Stimulated activated CD8-positive, alpha-beta memory T cell treated with anti-CD3 and anti-CD28 coated beads, Interleukin-4, amount 100 ng/mL, for 1 hour (primary cell): ENCODE measurements at places on chromosomes 7 and 10.

DNA sequence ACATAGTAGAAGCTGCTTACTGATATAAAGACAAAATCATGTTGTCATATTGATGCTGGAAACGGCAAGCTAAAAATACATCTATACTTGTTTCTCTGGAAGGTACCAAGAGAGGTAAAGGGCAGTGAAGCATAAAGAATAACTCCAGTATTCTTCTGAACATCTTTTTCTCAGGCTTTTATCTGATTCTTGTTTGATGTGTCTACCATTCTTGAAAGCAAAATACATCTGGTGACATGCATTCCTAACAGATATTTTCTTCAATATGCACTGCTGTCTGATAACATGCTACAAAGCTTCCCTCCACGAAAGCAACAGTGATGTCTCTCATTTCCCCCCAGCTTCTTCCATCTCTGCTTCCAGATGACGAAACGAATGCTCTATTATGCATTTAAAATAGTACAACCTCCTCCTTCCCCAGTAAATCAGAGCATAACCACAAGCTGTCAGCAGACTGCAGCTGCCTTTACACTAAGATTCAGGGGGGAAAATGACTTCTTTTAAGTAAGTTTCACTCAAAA lies 100.8 kb downstream of the ARHGAP21 start:
- DNase-seq, result no peak

DNA sequence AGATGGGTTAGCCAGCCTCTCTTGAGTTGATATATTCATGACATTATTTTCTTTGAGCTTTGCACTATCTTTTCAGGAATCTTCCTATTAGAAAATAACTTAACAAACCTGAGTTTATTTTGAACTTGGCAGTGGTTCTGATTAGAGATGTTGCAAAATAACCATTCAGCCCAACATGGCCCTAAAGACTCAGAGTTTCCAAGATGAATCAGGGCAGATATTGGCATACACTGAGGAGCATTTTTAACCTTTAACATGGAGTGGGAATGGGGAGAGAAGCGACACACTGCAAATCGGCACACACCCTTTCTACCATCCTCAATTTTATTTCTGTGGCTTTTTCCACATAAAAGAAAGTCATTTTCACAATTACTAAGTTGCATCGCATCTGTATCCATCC lies 190.8 kb downstream of the TRIL start:
- no peak for DNase-seq

DNA sequence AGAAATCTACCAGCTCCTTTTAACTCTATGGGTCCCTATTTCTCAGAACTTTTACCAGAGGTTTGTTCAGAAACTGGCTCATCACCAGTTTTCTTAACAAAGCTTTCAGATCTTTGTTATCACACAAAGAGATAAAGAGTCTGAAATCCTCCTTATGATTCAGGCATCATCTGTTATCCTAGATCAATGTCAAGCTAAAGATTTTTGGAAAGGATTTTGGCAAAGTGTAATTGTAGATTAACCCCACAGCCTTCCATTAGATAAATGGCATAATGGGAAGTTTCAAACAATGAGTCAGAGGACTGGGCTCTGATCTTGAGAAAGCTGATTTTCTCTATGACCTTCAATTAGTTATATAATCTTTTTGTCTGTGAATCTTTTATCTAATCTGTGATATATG lies 192.2 kb downstream of the NXPH1 start:
- no peak for DNase-seq

GRCh38 chr7:86326847-86327246 lies 316.9 kb upstream of the GRM3 start:
- no peak for DNase-seq

DNA sequence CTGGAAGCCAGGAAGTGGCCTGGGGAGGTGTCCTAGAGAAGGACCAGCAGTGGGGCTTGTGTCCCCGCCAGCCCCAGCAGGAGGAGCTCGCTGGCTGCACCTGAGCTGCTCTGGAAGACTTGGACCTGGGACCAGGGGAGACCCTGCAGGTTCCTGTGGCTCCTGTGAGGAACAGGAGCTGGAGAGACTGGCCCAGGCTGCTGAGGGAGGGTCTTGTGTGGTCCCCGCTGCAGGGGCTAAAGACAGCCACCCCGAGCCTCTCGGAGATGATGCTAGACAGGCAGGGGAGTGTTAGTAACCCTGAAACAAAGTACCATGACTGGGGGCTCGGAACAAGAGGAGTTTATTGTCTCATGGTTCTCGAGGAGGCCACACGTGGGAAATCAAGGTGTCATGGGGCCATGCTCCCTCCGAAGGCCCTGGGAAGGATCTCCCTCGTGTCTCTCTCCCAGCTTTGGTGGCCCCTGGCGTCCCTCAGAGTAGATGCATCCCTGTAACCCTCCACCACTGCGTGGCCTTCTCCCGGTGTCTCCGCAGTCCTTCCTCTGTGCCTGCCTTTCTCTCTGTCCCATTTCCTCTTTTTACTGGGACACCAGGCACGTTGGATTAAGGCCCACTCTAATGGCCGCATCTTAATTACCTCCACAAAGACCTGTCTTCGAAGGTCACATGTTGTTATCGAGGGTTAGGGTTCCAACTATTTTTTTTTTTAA lies 348.4 kb downstream of the GLRX3 start:
- DNase-seq, result no peak

- no peak for DNase-seq
Observed at GRCh38 chr10:79418274-79418673, 27.1 kb downstream of the ZCCHC24 start.

GRCh38 chr10:9608602-9609001 lies 1409.1 kb upstream of the CELF2 start:
- DNase-seq, result no peak

- DNase-seq, result no peak
Observed at GRCh38 chr10:111934931-111935330, 248.6 kb downstream of the GPAM start.

DNA sequence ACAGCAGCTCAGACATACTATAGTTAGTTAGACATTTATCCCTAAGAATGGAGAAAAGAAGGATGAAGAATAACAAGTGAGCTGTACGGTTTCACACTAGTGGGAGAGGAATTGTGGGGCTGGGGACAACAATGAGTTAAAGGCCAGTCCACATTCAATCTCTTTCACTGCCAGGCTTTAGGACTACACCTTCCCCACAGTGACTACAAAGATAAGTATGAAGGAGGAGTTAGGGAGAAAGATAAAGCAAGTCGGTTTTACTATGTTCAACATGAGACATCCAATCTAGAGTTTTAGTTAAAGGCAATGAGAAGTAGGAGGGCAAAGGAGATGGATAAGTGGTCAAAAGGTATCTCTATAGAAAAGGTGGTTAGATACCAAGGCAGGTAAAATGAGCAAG lies 16.3 kb downstream of the ARHGAP12 start:
- no peak for DNase-seq

DNA sequence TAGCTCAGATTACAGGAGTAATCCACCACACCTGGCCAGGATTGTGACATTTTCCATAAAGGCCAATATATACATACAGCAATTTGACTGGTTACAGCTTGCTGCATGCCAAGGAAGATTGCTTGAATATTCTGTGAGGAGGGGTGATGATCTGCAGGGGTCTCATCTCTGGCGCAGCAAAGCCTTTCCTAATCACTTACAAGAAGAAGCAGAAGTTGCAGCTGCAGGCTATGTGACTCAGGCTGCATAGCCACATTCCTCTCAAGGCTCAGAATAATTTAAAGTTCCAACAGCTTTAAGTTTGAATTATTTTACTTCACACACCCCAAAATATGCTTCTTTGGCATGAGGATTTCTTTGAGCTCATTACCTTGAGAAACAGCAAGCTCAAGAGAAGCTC lies 11.4 kb upstream of the RASGEF1A start:
- no peak for DNase-seq

GRCh38 chr10:12062754-12063482 lies 5.8 kb upstream of the DHTKD1 start:
- DNase-seq, result no peak

DNA sequence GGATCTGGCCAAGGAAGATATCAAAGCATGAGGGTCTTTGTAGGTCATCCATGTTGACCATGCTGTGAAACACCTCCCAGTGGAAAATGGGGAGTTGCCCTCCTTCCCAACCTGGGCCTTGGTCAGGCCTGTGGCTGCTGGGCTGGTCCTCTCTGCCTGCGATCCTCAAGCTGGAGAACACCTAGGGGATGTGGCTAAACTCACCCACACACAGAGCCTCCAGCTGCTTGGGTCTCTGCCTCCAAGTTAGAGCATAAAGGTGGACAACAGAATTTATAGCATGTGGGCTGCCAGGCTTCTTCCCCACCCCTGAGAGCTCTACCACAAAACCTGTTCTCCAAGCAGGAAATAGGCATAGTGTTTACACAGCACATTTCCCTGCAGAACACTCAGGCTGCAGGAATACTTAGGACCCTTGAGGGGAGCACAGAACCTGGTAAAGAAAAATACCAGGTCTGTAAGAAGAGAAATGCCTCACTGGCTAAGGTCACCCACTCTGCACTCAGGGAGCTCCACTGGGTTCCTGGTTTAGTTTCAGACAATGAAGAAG lies at the start of gene SFTPA2:
SFTPA2 (minus strand) TSS at position 248 of the 550 bp plus-strand sequence. CDS start 924 bp downstream, outside the sequence.
- no peak for DNase-seq

- no peak for DNase-seq
Observed at GRCh38 chr7:90613088-90613498, 17.0 kb downstream of the CDK14 start.

DNA sequence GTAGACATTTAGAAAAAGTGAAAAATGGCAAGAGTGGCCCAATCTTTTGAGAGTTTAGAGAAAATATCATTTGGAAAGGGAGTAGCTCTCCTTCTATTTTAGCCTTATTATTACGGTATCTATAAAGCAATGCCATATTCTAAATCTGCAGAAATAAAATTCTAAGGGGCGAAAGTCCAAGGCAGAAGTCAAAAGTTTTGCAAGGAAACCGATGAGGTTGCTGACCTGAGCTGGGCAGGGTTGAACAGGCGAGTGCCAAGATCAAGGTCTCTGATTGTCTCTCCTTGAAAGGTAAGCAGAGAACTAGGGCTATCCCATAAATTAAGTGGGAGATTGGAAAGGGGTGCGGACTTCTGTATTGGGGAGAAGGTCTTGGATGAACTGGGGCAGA lies 11.7 kb downstream of the TRIM56 start:
- no peak for DNase-seq

GRCh38 chr7:157699357-157700013 lies 362.7 kb downstream of the DNAJB6 start:
- no peak for DNase-seq

DNA sequence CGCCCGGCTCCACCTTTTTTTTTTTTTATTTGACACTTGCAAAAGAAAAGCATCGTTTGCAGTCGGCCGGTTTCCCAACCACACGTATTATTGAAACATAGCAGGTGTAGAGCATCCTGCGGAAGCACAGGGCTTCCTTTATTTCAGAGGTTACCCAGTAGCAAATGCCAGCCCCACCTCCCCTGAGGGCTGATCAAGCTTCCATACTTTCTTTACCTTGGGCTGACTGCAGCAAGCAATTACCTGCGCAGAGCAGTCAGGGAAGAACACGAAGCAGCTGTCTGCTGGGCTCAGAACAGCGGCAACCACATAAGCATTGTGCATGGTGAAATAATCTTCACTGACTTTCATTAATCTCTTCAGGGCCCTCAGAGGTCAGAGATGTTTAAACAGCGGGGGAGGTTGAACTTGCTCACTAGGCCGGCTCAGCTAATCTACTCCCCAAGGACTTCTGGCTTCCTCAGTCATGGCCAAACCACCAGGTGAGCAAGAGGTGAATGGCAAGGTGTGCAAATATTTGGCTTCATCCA lies 784.7 kb upstream of the AUTS2 start:
- DNase-seq, result no peak

DNA sequence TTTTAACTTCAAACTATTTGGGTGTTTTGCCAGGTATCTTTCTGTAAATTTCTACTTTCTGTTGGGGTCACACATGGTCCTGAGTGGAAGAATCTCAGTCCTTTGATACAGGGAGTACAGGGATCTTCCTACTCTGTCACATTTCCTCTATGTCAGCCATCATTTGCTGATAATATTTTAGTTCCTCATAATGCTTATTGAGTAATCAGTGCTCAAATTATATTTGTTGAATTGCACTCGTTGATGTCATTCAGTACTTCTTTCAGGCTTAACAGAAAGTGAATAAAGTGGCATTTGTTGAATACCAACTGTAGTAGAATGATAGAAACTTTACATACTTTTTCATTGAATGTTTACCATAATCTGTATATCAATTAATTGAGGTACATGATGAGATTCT lies 31.9 kb downstream of the WDR11 start:
- no peak for DNase-seq

GRCh38 chr10:5168897-5169420 lies 16.0 kb downstream of the AKR1C8 start:
- no peak for DNase-seq

DNA sequence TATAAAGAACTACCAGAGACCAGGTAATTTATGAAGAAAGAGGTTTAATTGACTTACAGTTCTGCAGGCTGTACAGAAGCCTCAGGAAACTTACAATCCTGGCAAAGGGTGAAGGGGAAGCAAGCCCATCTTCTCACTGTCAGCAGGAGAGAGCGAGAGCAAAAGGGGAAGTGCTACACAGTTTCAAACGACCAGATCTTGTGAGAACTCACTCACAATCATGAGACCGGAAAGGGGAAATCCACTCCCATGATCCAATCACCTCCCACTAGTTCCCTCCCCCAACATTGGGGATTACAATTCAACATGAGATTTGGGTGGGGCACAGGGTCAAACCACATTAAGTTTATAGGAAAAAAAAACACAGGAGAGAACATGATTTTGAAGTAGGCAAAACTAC lies 222.1 kb upstream of the SHH start:
- DNase-seq, result no peak

DNA sequence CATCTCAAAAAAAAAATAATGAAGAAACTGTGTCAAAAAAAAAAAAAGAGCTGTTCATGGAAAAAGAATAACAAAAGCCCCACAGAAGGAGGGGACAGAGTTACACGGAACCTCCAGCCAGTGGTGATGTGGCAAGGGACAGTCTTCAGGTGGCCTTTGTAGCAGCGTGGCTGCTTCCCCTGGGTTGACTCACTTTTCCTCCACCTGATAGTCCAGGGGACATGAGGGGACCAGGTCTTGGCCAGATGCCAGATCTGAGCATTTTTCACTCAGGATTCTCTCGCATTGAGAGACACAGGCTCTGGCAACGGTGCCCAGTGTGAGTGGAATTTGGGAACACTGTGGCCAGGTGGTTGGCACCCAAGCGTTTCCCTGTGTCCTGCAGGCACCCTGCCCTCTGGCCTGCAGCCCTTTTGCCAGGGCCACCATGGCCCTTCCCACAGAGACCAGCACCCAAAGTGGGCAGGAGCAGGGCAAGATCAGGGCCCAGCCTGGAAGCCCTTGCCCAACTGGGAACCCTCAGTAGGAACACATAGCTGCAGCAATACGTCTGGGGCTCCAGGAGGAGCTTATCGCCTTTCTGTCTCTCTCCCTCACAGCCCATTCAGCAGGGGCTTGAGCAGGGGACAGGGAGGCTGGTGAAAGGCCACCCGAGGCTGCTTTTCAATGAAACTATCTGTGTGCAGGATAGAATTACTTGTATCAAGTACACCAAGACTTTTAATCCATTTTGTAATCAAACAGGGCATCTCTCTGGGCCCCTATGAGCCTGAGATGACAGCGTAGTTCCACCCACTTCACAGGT lies 159.1 kb downstream of the UBE2H start:
- DNase-seq, result no peak

GRCh38 chr7:19175241-19175640 lies 30.0 kb upstream of the FERD3L start:
- no peak for DNase-seq
